H4 (cell line): ENCODE measurements at places on chromosomes 1 and 21.
A peak's percentile ranks its signal among the peaks of the same experiment; 100 is the strongest.

- no peak for DNase-seq
Measured at GRCh38 chr1:242002072-242002471, 3.2 kb upstream of the MAP1LC3C start.

DNA sequence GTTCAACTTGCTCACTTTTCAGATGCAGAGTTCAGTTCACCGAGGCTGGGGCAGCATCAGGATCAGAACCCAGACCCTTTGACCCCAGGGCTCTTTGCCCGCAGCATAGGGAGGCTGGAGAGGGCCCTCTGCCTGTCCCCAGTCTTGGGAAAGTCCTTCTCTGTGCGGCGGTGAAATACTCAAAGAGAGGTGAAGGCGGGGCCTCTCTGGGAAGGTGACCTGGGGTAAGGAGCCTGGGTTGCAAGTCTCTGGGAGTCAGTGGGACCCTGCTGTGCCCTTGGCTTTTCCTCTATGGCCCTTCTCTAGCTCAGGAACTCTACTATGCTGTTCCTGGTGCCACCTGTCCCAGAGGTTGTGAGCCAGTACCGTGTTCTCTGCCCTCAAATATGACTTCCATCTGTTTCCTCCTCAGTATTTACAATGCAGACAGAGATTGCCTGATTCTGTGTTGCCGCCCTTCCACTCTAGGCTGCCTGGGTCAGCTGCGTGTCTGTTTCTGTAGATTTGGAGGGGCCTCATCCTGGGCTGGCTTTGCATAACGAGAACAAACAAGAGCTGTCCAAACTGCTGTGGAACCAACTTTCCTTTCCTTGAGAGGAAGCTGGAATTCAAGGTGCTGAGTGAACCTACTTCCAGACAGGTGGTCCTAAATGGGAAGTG is 18.7 kb upstream of the ZBTB21 start:
- DNase-seq: no peak

GRCh38 chr1:66809736-66810326 is 8.8 kb upstream of the INSL5 start:
- peak; percentile 44 for DNase-seq

DNA sequence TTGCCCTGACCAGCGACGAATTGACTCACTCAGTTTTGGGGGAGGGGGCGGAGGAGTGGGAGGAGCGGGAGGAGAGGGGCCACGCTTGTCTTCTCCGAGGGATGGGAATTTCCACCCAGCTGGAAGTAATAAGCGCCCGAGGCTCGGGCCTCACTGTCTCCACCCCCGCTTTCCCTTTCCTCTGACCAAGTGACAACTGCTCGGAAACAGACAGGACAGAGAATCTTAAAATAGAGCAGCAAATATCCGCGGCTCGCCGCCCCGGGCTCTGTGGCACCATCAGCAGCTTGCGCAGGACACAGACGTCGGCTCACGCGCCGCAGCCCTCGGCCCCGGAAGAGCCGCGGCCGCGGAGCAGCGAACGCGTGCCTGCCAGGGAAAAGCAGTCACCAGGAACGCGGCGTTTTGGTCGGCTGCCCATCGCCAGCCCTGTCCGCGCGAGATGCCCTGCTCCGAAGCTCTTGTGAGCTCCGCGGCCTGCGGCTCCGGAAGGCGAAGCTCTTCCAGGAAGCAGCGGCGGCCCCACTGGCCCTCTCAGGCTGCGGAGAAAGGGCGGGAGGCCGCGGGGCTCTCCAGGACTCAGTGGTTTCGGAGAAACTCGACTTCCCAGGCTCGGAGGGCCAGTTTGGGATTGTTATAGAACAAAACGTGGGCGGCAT is 10.7 kb upstream of the RGS16 start:
- peak; percentile 53 for DNase-seq

- peak; percentile 69 for DNase-seq
Measured at GRCh38 chr1:212162635-212163034, 122.6 kb upstream of the PPP2R5A start.

GRCh38 chr1:202078241-202078640 is 44.5 kb upstream of the GPR37L1 start:
- DNase-seq: no peak

GRCh38 chr1:82343381-82343780 is 542.6 kb downstream of the ADGRL2 start:
- no peak for DNase-seq

DNA sequence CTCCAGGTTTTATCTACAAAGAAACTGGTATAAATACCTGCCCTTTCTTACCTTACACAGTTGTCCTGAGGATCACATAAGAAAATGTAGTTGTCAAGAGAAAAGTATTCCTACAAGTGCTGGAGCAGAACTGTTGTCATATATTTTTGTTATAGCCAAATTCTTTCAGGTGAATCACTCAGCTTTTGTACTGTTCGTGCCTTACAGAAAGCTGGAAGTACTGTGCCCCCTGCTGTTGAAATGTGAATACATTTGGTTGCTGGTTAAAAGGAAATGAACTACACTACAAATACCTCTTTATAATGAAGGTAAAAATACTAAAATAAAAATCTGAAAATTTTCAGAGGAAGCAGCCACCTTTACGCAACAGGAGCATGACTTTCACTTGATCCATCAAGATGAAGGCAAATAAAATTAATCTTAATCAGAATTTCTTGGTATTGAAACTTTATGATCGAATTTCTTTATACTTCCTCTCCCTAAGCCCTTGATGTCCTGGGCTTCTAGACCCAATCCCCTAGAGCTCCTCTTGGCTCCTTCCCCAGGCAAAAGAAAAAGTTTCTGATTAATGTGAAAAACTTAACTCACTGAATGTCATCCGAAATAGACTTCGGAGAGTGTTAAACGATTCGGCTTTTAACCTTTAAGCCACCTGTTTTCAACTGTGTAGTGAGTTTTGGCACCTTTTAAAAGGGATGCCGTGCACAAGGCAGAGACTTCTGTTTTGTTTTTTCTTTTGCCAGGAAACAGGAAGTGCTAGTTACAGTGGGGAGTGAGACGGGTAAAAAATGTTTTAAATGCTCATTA is 12.5 kb downstream of the CHML start:
- peak; percentile 48 for DNase-seq

DNA sequence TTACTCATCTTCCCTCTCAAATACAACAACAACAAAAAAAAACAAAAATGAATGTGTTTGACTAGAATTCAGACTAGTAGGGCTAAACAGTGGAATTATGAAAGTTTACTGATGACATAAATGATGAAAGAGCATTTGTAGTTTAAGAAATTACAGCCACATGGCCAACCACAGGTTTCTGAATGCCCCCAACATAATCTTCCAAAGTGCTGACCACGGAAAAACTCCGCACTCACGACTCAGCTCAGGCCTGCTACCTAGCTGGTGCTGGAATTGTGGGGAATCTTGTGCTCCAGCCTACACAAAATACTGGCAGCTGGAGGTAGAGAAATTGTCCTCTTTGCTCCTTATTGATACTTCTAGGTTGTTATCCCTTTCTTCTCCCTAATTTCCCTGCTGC is 23.6 kb upstream of the TBX15 start:
- DNase-seq: no peak

DNA sequence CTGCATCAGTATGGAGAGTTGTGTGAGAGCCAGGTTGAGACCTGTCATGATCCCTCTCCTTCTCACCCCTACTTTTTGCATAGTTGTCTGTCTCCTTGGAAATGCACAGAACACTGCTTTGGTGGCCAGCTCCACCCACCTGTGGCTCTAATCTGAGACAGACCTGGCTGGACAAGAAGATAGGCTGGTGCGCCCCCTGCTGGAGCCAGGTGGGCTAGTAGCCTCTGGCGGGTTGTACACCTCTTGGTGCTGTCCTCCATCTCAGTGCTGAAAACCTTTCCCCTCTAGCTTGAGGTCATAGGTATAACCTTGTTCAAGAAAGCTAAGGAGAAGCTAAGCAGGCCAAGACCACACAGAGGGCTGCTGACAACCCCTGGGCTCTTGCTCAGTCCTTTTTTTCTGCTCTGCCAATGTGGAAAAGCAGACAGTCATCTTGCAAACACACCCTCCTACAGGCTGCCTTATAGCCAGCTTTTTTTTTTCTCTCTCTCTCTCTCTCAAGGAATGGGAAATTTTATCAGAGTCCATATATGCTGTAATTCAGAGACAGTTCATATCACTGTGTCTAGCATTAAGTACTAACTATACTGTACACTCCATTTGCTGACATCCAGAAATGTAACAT is 58.8 kb upstream of the SPATA6 start:
- no peak for DNase-seq

- no peak for DNase-seq
Measured at GRCh38 chr1:177033628-177034027, 130.9 kb downstream of the ASTN1 start.

- DNase-seq: no peak
Measured at GRCh38 chr1:1665815-1666251, 7.0 kb upstream of the CDK11B start.

DNA sequence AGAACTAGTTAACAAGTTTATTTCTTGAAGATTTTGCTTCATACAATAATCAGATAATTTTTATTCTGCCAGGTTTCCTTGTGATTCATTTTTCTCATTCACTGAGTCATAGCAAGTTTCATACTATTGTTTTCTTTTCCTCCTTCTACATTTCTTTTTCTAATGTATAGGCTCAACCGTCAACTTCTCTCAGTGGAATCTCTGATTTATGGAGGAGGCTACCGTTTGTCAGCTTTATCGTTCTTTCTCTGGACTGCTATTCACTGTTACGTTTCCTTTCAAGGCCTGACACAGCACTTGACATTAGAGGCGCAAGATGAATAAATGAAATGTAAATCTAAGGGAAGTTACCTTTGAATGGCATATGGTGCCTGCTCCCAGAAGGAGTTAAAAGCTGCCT is 284.3 kb upstream of the NR5A2 start:
- DNase-seq: no peak
